ENCODE measurements at places on chromosomes 4 and X. TPM values are rescaled to one million over a fixed set of nuclear protein-coding genes. Genes with fewer than 3 reads are reported as not detected.

DNA sequence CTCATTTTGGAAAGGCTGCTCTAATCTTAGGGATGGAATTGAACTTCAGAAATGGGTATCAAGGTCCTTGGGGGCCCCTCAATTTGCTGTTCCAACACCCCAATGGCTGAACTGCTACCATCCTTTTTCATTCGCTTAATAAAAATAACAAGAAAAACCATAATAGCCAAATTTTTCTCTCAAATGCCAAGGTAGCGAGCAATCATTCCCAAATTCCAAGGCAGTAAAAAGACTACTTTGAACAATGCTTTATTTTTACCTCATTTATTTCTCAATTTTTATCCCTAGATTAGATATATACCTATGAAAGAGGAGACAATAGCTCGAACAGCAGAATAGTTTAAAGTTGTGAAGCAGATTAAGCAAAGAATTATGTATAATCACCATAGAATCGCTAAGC lies 323.4 kb upstream of the SLC7A11 start:
- no peak for DNase-seq

Gene VCX2
- total RNA-seq: not detected

GRCh38 chr4:105474099-105474518 lies 247 bp upstream of the PPA2 start:
- peak; percentile 90 for DNase-seq

GRCh38 chr4:74258963-74259362 lies 49.3 kb upstream of the EPGN start:
- no peak for DNase-seq

- no peak for DNase-seq
Observed at GRCh38 chrX:111831343-111831742, 44.6 kb upstream of the TRPC5OS start.

Gene GATA1
- total RNA-seq: 291 TPM

- DNase-seq: no peak
Observed at GRCh38 chr4:101208171-101208570, 139.2 kb downstream of the PPP3CA start.

Gene NAP1L2
- not detected for total RNA-seq

Gene SHISA3
- total RNA-seq: not detected

- DNase-seq: no peak
Observed at GRCh38 chr4:176451443-176451842, 131.7 kb downstream of the SPCS3 start.

- DNase-seq: peak; percentile 78
Observed at GRCh38 chrX:70969635-70970481, 39.0 kb upstream of the SLC7A3 start.

DNA sequence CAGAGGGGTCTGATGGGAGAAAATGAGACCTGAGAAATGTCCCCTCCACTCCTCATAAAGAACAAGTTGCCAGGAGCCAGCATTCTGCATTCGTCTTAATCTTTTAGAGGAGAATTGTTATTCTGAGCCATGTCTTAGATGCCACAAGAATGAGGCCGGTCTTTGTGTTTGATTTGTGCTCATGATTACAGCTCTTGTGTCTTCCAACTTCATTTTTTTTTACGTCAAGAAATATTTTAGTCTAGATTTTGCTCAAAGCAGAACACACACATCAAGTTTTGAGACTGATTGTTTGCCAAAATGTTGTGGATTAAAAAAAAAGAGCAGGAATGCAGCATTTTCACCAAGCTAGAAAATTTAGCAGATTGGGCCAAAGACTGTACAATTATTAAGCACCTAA lies 130.6 kb upstream of the PITX2 start:
- no peak for DNase-seq

GRCh38 chrX:55716937-55717336 lies 612 bp upstream of the RRAGB start:
- DNase-seq: no peak

DNA sequence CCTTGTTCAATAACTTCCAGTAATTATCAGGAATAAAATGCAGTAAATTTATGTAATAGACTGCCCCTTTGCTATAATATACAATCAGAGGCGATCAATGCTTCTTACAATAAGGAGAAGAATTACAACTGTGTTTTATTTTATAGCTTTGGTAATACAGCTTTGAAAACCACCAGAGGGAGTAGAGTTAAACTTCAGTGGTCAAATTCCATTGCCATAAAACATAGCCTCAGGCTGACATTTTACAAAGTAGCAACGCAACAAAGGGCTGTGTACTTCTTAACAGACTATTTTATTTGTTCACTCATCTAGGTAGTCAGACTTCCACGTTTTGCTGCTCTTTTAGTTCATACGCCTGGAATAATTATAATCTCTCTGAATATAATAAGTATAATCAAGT lies 58.5 kb downstream of the TEX13C start:
- DNase-seq: peak; percentile 10

GRCh38 chrX:10112510-10112909 lies 44.3 kb upstream of the CLCN4 start:
- DNase-seq: no peak

Gene PF4V1
- not detected for total RNA-seq

DNA sequence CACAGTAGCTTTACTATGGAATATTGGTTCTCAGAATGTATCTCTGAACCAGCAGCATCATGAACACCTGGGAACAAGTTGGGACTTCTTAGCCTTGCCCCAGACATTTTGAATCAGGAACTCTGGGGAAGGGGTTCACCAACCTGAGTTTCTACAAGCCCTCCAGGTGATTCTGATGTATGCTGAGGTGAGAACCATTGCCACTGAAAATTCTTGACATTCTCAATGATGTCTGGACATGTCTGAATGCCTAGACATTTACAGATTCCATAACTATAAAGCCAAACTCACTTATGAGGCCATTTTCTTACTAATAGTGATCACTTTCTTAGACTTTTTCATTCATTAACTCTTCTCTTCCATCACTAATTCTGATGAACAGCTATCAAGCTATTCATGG lies 389.4 kb upstream of the FTHL17 start:
- DNase-seq: no peak

DNA sequence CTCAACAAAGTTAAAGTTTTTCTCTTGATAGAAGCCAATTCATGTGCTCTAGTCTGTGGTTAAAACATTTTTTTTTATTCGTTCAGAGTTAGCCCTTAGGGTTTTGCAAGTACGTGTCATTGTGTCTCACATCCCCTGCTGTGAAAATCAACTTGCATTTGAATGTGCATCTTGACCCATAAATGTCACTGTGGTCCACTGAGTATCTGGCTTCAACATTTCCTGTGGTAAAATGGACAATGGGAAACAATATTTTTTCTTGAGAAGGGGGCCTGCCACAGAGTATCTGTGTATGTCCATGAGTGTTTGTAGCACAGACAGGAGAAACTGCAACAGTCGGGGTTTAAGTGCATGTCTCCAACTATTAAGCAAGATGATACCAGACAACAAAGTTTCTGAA lies 554.8 kb upstream of the TENM3 start:
- no peak for DNase-seq

Gene ARMCX4
- total RNA-seq: 0.04 TPM

Gene NUDT11
- total RNA-seq: 0.11 TPM

Gene CSAG1
- total RNA-seq: 58.3 TPM

DNA sequence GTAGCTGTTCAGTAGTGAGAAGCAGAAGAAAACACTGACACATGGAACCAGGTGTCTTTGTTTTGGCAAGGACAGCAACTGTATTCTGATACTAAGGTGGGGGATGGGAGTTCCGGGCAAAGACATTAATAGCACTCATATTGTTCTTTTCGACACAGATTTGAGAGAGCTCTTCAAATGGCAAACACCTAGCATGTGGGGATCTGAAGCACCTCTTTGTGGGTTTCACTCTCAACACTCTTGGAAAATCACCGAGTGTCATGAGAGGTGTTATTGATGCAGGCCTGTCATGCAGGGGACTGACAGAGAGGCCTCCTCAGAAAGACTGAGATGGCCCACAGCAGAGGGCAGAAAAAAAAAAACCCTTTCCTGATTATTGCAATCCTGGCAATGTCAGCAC lies 228.4 kb upstream of the VCX start:
- DNase-seq: no peak

Data from K562 (cell line).